ENCODE measurements at places on chromosomes 1 and 21. TPM values are rescaled to one million over a fixed set of nuclear protein-coding genes. Genes with fewer than 3 reads are reported as not detected.

The S100A4 gene
- 238 TPM for total RNA-seq

The CFAP141 gene
- total RNA-seq: not detected

The RHEX gene
- total RNA-seq: not detected

The SYDE2 gene
- 5.2 TPM for total RNA-seq

The KIAA1614 gene
- 0.20 TPM for total RNA-seq

The TMEM35B gene
- 22.4 TPM for total RNA-seq

DNA sequence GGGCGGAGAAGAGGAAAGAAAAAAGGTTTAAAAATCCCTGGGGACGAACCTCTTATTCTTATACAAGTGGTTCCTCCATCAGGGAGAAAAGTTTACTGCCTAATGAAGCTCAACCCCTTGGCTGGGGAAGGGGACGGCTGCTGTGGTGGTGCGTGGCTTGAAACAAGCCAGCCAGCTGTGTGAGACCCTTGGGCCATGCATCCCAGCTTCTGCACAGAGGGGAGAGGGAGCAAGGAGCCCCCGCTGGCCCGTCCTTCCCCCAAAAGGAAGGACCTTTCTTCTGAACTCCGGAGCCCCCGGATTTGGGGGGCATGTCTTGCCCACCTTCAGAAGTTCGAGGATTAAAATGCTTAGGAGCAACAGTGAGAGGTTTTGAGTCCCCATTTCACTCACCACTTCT lies 67.3 kb downstream of the STUM start:
- no peak for DNase-seq

GRCh38 chr1:221565711-221566110 lies 176.2 kb downstream of the DUSP10 start:
- DNase-seq: no peak

- DNase-seq: no peak
Measured at GRCh38 chr1:31645274-31645568, 545 bp upstream of the PEF1 start.

DNA sequence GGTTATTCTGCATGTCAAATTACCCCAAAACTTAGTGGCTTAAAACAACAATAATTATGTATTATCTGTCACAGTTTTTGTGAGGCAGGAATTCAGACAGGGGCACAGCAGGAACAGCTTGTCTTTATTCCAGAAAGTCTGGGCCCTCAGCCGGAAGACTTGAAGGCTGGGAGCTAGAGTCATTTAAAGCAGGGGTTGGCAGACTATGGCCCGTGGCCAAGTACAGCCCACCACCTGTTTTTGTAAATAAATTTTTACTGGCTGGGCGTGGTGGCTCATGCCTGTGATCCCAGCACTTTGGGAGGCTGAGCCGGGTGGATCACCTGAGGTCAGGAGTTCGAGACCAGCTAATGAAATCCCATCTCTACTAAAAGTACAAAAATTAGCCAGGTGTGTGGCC lies 39.6 kb upstream of the KDM4A start:
- no peak for DNase-seq

- peak; percentile 58 for DNase-seq
Measured at GRCh38 chr21:16535102-16535422, 805.3 kb downstream of the USP25 start.

DNA sequence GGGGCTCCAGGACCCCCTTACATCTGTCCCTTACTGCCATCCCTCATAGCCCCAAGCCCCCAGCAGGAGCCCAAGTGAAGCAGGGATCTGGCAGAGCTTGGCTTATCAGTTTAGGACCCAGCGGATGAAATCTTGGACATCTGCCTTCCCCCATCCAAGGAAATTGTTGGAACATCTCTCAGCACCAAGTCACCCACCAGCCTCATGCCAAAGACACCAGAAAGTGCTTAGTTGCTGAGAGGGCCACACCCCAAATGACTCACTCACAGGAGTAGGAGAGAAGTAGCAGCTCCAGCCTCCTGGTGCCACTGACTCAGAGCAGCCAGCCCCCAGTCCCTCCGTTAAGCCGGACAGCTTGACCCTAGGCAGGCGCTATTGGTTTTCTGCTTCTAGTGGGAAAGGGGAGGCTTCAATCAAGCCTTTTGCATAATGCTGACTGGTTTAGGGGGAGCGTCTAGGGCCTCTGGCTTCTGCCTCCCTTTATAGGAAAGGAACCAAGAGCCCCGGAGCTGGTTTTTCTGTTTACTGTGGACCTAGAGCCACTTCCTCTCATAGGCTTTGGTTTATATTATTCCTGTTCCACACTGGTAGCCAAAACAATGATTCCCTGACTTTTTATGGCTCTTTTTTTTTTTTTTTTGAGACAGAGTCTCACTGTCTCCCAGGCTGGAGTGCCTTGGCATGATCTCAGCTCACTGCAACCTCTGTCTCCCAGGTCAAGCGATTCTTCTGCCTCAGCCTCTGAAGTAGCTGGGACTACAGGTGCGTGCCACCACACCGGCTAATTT lies 114.2 kb upstream of the IPO9 start:
- peak; percentile 99 for DNase-seq

DNA sequence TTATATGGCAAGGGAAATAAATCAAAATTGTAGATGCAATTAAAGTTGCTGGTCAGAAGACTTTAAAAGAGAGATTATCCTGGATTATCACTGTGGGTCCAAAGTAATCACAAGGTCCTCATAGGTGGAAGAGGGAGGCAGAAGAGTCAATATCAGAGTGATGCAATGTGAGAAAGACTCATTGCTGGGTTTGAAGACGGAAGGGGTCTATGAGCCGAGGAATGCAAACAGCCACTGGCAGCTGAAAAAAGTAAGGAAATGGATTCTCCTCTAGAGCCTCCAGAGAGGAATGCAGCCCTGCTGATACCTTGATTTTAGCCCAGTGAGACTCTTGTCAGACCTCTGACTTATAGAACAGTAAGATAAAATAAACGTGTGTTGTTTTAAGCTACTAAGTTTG lies 59.8 kb upstream of the MUTYH start:
- no peak for DNase-seq

GRCh38 chr1:8153961-8154360 lies 127.9 kb upstream of the ERRFI1 start:
- DNase-seq: no peak

DNA sequence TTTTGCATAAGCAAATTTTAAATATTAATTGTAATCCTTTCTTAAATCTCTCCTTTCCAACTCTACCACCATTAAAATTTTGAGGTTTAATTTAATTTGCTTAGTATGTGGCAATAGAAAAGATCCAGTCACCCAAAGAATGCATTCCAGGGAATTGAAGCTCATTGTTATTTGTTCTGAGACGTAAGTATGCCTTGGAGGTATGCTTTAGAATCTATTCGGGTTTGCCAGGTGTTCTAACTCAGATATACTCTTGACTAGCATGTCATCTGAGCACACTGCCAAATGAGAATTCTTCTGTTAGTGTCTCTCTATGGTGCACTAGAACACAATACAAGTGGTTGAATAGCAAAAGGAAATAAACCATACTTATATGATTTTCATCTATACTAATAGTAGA lies 813.6 kb upstream of the ADGRL2 start:
- no peak for DNase-seq

GRCh38 chr1:44361478-44361877 lies 6.4 kb upstream of the ERI3 start:
- DNase-seq: no peak

DNA sequence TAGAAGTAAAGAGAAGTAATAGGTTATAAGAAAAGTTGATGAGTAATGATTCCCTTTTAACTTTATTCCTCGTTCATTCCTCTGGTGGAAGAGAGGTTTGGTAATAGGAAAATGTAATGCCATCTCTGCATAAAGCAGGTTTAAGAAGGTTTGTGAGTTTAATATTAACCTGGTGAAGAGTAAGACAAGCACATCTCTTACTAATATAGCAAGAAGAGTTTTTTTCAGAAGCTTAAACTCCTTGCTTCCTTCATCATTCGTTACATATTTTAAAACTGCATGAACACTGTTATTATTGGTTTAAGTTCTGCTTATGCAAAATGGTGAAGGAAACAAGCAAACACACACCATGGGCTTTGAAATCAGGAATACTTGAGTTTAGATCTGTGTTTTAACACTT lies 9.2 kb upstream of the PLA2G4A start:
- DNase-seq: no peak

Data from NCI-H460 (cell line).